ENCODE measurements at places on chromosomes 2 and 18.

GRCh38 chr2:186697536-186697935 lies 3.7 kb downstream of the FAM171B start:
- DNase-seq: no peak

DNA sequence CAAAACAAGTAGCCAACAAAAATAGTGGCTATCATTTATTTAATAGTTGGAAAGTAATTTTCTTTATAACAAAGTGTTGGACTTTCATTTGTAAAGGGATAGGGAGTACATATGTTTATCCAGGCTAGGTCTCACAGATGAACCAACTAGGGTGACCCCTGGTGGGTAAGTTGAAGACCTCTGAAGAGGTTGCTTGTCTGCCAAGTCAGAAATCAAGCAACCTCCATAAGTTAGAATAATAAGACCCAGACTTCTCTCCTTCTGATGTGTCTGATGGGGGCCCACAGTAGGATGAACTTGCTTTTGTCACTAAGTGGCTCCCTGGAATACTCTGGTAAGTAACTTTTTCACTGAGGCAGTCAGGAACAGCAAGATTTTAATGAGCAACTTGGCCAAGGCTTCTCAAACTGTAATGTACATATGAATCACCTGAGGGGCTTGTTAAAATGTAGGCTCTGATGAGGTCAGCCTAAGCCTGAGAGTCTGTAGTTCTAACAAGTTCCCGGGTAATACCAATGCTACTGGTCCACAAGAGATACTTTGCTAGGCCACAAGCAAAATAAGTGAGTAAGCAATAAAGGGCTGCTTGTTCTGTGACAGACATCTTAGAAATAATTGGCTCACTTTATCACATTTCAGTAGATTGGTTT lies 319.6 kb downstream of the PIK3C3 start:
- no peak for DNase-seq

DNA sequence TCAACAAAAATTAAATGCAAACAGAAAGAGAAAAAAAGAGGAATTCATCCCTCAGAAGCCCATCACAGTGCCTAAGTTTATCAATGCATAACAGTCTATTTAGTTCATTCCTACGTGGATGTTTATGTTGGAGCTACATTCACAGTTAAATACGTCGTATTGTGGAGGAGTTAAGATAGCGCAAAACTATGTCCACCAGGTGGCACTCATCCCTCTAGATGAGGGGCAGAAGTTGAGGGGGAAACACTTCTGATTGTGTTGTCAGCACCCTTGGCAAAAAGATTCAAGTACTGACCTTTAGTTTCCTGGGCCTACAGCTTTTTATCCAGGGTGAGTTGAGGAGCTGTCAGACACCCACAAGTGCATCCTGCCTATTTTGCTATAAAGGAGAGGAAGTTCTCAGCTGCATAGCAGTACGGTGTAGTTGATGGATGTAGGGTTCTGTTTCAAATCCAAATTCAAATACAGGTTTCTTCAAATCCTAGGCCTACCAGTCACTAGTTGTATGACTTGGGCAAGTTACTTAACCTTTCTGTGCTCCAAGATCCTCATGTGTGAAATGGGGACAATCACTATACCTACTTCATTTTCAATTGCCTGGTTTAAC lies 26.8 kb upstream of the MYO1B start:
- peak; percentile 39 for DNase-seq

DNA sequence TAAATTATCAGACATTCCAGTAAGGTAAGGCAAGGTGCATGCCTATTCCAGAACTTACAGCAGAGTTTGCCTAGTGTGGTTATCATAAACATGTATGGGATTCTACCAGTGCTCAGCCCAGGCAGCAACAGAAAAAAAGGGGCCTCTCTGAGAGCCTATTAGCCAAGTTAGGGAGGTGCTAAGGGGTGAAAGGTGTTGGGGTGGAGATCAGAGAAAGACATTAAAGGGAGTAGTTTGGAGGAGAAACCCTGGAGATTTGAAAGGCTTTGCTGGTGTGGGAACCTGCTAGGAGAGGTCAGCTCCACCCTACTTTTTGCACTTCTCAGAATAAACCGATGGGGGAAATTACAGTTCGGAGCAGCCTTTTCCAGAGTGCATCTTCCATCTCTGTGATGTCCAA lies 2.9 kb downstream of the ARPC2 start:
- DNase-seq: no peak

Data from spinal cord (tissue), 10 donors.